ENCODE measurements at places on chromosomes 6 and 20. TPM values are rescaled to one million over a fixed set of nuclear protein-coding genes. Genes with fewer than 3 reads are reported as not detected.

ANKRD66 gene
- not detected for total RNA-seq

RNF182 gene
- not detected for total RNA-seq

DEFB113 gene
- not detected for total RNA-seq

NEDD9 gene
- total RNA-seq: 42.8 TPM

PSMB8 gene
- total RNA-seq: 28.3 TPM

OTOR gene
- not detected for total RNA-seq

PDYN gene
- total RNA-seq: not detected

CCN6 gene
- 0.16 TPM for total RNA-seq

SNAP91 gene
- total RNA-seq: 0.36 TPM

KHDRBS2 gene
- total RNA-seq: not detected

Data from cardiac atrium fibroblast (primary cell).